ENCODE measurements at places on chromosomes 3 and 15.
A peak's percentile ranks its signal among the peaks of the same experiment; 100 is the strongest.

DNA sequence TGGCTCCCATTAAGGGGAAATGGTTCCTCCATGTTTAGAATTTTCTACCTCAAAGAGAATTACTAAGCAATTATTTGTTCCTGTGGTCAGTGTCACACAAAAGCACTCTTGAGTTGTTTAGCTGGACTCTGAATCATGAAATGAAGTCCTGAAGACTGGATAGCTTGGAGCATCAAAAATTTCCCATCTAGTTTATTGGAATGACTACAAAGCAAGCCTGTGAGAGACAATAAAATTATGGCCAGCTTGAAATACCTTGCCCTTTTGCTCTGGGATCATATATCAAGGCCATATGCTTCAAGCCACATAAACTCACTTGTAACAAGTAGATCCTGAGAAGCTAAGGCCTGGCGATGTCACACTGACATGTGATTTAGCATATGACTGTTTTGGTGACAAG lies 292.3 kb downstream of the TIGIT start:
- DNase-seq, result no peak

- DNase-seq, result no peak
These were observed 91.8 kb upstream of the KLF13 start for GRCh38 chr15:31234815-31235214.

GRCh38 chr3:126226374-126226773 lies 46.0 kb upstream of the ALDH1L1 start:
- no peak for DNase-seq

GRCh38 chr3:131849616-131850015 lies 185.2 kb downstream of the CPNE4 start:
- DNase-seq, result no peak

DNA sequence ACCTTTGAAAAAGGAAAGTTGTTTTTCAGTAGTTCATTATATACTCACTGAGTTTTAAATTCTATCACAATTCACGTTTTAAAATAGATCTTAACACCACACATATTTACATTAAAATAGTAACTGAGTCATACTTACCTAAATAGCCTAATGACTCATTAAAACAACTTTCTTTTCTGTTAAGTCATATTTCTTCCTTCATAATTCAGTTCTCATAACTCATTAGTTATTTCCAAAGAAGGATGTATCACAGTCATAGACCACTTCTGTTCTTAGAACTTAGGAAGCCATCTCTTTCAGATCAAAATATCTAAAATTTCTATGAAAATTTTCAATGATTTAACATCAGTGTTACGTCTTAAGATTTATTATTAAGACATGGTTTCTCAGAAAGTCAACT lies 885.9 kb downstream of the FHIT start:
- no peak for DNase-seq

DNA sequence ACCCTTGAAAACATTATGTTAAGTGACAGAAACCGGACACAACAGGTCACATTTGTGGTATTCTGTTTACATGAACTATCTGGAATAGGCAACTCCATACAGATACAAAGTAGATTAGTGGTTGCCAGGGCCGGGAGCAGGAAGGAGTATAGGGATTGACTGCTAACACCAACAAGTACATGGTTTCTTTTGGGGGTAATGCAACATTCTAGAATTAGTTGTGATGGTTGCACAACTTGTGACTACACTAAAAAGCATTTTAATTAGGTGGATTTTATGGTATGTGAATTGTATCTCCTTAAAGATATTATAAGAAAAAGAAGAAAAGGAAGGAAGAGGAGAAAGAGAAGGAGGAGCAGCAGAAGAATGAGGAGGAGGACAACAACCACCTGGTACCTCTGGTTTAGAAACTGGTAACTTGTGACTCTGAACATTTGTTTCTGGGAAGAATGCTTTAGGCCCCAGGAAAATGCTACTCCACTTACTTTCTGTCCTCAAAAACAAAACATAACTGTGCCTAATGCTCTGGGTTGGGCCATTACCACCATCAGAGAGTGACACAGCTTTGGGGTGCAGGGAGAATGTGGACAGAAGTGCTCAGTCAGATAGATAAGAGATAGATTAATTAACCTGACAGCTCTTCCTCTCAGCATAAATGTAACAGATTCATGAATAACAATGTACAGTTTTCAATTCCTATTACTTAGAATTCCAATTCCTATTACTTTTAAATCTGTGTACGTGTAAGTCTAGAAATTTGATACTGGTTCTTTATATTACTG lies 20.3 kb downstream of the SETMAR start:
- DNase-seq, result no peak

GRCh38 chr15:85865070-85865684 lies 70.5 kb upstream of the KLHL25 start:
- DNase-seq, result no peak

DNA sequence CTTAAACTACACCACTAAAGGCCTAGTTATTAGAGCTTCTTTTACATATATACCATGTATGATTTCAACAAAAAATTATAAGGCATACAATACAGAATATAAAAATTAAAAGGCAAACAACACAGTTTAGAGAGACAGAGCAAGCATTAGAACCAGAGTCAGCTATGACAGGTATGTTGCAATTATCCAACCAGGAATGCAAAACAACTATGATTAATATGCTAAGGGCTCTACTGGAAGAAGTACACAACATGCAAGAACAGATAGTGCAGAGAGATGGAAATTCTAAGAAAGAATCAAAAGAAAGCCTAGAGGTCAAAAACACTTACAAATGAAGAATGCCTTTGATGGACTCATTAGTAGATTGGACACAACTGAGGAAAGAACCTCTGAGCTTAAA lies 39.6 kb downstream of the CCDC54 start:
- DNase-seq, result no peak

DNA sequence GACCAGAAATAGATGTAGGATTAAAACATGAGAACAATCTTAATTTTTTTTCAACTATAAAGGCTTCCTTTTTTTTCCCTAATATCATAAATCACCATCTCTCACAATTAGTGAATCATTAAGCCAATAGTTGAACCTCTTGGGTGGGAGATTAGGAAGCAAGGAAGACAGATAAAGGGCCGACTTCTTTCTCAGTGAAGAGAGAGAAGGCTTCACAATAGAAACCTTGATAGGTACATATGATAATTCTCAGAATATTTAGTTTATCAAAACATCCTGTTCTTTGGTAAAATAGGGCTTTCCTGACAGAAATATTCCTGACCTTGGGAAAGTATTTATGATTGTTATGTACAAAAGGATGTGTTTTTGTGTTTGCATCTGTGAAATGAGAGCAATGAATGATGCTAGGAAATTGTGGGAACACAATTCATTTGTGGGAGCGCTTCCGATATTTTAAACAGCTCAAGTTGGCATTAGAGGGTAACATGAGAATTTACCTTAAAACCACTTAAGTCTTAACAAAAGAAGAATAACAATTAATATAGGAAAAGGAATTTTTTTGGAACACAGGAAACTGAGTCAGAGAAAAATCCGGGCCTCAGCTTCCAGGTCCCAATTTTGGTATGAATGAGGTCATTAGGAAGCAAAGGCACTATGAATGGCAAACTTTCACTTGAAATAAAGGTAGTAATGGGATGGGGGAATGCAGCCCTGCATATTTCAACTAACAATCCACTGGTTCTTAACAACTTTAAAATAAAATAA lies 263.2 kb upstream of the TGFBR2 start:
- no peak for DNase-seq

- peak; percentile 77 for DNase-seq
These were observed 15.9 kb downstream of the IVD start for GRCh38 chr15:40421246-40422157.

GRCh38 chr3:15982667-15983196 lies 185.0 kb upstream of the ANKRD28 start:
- no peak for DNase-seq

- DNase-seq, result no peak
These were observed 855.9 kb downstream of the MCTP2 start for GRCh38 chr15:95087253-95087609.

DNA sequence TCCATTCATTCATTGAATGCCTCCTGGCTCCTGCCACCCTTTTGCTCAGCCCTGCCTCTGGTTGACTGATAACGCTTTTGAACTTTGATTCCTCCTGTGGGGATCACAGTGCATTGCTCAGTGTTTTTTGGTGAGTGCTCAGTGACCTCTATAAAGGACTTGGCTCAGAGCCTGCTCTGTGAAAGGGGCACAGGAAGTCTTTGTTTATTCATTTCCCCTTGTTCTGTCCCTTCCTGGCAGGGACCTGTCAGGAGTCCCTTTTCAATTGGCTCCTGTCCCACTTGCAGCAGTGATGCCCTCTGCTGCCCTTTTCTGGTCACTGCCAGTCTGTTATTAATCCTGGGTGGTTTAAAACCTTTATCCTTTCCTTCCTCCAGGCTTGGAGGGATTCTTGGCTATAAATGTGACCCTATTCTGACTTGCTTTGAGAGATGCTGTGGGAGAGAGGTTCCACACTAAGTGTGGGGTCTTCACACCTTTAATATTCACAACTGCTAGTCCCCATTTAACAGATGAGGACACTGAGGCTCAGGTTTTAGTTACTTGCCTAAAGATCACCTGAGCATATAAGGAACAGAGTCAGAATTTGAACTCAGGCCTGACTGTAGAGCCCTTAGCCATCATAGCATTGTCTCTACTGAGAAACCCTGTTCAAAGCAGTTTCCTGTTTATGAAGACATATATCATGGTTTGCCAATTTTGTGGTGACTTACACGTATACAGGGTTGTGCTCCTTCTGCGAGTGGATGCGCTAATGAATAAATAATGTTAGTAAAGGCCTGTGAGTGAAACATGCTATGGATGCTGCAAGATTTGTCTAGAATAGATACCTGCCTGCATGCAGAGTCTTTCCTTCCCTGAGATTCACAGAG lies 23.2 kb upstream of the TATDN2 start:
- DNase-seq, result peak; percentile 77

- no peak for DNase-seq
These were observed 238.0 kb downstream of the MEX3B start for GRCh38 chr15:81807806-81808205.

- no peak for DNase-seq
These were observed 30.9 kb downstream of the UBE2E1 start for GRCh38 chr3:23836536-23837230.

- no peak for DNase-seq
These were observed 216.2 kb upstream of the UBE2E1 start for GRCh38 chr3:23589602-23590001.

DNA sequence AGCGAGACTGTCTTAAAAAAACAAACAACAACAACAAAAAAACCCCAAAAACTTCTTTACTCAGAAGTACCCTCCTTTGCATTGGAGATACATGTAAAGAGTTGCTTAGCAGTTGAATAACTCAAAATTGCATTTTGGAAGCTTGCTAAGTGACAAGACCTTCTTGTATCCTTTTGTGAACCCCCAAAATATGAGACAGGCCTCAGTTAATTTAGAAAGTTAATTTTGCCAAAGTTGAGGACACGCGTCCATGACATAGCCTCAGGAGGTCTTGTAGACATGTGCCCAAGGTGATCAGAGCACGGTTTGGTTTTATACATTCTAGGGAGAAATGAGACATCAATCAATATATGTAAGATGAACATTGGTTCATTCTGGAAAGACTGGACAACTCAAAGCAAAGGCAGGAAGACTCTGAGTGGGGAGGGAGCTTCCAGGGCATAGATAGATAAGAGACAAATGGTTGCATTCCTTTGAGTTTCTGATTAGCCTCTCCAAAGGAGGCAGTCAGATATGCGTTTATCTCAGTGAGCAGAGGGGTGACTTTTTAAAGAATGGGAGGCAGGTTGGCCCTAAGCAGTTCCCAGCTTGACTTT lies 1.7 kb upstream of the ARF4 start:
- DNase-seq, result no peak

GRCh38 chr3:71926262-71926600 lies 141.3 kb upstream of the PROK2 start:
- no peak for DNase-seq

- no peak for DNase-seq
These were observed 23.5 kb downstream of the MYH15 start for GRCh38 chr3:108486941-108487340.

- DNase-seq, result no peak
These were observed 48.8 kb downstream of the UACA start for GRCh38 chr15:70714565-70714964.

DNA sequence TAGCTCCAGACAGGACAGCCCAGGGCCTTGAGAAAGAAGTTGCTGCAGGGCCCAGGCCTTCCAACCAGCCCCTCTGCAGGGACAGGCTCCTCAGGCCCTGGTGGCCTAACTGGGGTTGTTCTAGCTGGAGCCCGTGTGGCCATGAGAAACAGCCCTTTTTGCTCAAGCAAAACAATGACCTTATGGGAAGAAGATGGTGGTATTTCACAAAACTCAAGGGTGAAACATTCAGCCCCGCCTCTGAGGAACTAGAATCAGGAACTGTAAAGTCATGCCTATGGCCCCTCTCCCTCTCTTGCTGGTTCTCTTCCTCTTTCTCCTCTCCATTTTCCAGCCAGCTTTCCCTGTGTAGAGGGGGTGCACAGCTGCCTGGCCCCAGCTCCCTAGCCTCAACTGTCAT lies 273.3 kb downstream of the RPLP1 start:
- no peak for DNase-seq

- no peak for DNase-seq
These were observed 36.6 kb downstream of the ATP2B2 start for GRCh38 chr3:10468613-10469354.

GRCh38 chr3:197615430-197615829 lies 59.7 kb upstream of the BDH1 start:
- DNase-seq, result no peak

GRCh38 chr15:83430441-83430840 lies 16.7 kb upstream of the SH3GL3 start:
- DNase-seq, result no peak

DNA sequence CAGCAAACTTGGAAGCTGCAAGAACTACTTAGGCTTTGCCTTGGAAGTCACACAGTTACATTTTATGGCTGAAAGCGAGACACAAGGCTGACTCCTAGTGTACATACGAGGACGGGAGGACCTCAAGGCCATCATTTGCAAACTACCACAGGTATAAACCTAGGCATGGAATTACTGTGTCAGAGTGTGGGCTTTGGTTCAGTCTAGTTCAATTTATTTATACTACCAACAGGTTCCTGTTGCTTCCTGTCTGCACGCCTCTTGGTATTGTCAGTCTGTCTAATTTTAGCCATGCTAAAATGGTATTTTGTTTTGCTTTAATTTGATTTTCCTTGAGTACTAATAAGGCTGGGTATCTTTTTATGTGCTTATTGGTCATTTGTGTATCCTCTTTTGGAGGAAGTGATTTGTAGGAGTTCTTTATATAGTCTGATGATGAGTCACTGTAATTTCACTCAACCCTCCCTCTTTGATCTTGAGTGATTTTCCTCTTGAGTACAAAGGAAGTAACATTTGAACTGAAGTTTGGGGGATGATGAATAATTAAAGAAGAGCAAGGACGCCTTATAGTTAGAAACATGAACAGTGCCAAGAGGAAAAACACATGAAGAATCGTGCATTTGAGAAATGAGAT lies 8.2 kb downstream of the ANKRD34C start:
- no peak for DNase-seq

GRCh38 chr3:184134746-184135148 lies 411 bp upstream of the EIF2B5 start:
- DNase-seq, result no peak

- no peak for DNase-seq
These were observed 93.4 kb upstream of the CTDSPL start for GRCh38 chr3:37768107-37768809.
